ENCODE measurements at places on chromosomes 1 and 21. TPM values are rescaled to one million over a fixed set of nuclear protein-coding genes. Genes with fewer than 3 reads are reported as not detected.

DNA sequence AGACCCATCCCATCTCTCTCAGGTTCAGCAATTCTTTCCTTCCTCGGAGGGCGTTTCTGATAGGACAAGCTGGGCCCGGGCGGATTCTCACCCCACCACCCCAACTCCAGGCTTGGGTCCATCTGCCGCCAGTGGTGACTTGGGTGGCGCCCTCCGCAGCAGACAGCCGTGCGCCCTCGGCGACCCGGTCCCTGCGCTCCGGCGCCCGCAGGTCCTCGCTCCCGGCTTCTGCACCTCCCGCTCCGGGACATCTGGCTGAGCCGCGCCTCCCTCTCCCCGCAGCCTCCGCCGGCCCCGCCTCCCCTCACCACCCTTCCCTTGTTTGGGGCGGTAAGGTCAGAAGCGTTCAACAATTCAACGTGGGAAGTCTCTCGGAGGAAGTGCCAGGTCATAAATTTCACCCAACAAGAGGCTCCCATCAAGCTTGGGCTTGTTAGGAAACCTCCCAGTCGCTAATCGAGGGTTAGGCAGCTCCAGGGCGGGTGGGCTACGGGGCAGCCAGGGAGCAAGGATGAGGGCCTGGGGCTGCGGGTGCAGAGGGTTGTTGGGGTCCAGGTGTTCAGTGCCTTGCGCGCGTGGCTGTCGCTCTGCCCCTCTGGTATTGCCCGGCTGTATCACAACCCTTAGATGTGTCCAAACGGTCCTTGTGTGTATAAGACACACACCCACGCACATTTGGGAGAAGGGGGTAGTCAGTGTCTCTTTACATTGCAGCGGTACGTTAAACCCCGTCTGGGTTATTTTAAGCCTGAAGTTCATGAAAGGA lies 39.8 kb downstream of the OLIG1 start:
- DNase-seq, result no peak

Gene IL19
- total RNA-seq, result not detected

- DNase-seq, result no peak
Measured at GRCh38 chr1:221182791-221183533, 303.7 kb downstream of the HLX start.

DNA sequence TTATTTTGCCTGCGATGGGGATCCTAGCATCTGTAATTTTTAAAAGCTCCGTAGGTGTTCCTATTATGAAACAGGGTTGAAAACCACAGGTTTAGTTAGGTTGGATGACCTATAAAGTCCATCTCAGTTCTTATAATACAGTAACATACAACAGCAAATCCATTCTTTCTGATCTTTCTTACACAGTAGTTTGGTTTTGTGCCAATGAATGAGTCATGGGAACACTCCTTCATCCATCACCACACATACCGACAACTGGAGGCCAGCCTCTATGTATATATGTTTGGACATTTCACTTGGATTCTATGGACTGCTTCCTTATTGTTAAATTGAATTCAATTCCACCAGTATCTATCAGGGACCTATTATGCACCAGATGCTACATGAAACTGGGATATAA lies 118.4 kb upstream of the L1TD1 start:
- DNase-seq, result peak; percentile 64

DNA sequence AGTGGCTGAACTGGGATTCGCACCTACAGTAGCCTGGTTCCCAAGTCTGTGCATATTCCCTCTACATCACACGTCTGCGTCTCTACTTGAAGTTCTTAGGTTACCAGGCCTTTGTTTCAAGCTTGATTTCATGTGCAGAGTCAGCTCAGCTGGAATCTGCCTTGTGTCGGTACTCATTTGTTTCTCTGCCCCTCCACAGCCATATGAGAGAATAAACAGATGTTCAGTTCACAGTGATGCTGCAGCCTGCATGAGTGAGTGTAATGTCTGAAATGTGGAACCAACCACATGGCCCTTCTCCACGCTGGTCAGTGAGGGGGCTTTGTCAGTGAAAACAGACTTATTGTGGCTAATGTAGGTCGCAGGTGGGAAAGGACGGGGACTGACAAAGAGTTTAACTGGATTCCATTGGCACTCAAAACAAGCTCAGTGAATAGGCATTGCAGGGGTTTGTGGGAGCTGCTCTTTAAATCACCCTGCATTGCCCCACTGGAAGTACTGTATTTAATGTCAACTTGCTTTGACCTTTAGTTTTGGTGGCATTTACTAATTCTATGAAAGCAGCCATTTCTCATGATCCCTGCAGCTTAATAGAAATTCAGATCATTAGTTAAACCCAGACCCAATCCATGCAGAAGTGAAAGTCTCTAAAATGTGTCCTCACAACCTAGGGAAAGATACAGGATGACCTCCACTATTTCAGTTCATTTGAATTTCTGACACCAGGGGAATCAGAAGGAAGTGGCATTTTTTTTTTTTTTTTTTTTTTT lies 136.4 kb upstream of the FAM78B start:
- DNase-seq, result no peak

- no peak for DNase-seq
Measured at GRCh38 chr21:35375115-35375514, 326.0 kb upstream of the RUNX1 start.

Gene FCRL2
- total RNA-seq, result not detected

Gene LBR
- total RNA-seq, result 58.3 TPM
